ENCODE measurements at places on chromosomes 4 and X.
A peak's percentile ranks its signal among the peaks of the same experiment; 100 is the strongest.

DNA sequence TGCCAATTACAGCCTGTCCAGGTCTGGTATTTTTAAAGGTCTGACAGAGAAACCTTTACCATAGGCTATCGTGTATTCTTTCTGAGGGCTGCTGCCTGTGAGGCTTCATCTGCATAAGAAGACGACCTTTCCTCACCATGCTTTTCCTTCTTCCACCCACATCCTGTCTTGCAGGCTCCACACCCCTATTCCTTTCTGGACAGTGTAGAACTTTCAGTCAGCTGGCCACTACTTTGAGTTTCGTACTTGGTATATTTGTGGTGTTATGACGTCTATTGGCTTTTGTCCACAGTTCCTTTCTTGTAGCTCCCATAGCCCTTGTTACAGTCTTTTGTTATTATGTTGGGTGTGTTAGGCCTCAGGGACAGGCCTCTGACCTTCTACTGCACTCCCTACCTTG, 311.4 kb downstream of the RAPGEF2 start:
- DNase-seq = no peak

GRCh38 chrX:1442016-1442665, 10.6 kb downstream of the ASMTL start:
- no peak for DNase-seq

GRCh38 chr4:183830438-183830985, 74.6 kb upstream of the STOX2 start:
- DNase-seq = no peak

GRCh38 chr4:69787879-69788278, 27.5 kb upstream of the SULT1B1 start:
- DNase-seq = no peak

DNA sequence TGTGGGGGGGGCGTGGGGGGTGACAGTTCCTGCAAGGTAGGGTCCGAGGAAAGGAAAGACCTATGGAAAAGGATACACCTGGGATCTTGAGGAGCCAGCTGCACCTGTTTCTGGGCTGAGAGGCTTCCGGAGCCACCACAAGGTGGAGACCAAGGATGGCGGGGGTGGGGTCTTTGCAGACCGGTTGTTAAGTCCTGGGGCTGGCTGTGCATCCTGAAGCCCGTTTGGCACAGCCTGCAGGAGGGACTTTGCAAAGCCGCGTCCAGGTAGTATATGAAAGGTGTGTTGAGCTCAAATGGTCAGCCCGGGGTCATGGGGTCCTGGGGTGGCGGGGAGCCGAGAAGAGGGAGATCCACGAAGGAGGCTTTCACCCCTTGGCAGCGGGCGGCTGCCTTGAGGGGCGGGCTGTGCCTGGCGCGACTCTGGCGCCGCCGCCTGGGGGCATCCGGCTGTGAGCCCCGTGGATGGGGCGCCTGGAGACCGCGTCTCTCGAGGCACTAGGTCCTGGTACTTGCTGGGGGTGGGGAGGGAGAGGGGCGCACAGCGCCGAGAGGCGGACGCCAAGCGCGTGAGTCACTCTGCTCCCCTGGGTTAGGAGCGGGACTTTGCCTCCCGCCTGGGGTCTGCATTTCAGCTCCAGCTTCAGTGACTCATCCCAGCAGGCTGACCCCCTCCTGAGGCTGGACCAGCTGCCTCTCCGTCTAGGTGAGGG, 58.2 kb upstream of the DYNLT3 start:
- peak; percentile 2 for DNase-seq

GRCh38 chr4:36332023-36332781, 50.8 kb downstream of the DTHD1 start:
- DNase-seq = no peak

- no peak for DNase-seq
Observed at GRCh38 chrX:2324151-2324550, 176.6 kb downstream of the DHRSX start.

GRCh38 chrX:86002076-86002896, 45.1 kb downstream of the CHM start:
- no peak for DNase-seq

DNA sequence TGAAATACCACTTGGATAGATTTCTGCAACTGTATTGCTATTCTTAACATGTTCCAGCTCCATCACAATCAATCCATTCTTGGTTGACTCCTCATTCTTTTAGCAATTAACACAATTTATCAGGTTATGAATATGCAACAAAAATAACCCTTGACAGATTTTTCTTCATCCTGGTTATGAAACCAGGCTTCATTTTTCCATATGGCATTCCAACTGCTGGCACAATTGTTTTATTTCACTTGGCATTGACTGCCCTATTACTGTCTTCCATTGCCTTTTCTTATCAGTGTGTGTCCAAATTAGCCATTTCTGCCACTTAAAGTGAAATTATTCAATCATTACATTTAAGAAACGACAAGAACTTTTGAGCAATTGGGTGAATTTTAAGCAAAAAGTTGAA, 388.8 kb upstream of the EPHA5 start:
- DNase-seq = no peak

GRCh38 chr4:113784497-113785250, 23.1 kb upstream of the CAMK2D start:
- no peak for DNase-seq

DNA sequence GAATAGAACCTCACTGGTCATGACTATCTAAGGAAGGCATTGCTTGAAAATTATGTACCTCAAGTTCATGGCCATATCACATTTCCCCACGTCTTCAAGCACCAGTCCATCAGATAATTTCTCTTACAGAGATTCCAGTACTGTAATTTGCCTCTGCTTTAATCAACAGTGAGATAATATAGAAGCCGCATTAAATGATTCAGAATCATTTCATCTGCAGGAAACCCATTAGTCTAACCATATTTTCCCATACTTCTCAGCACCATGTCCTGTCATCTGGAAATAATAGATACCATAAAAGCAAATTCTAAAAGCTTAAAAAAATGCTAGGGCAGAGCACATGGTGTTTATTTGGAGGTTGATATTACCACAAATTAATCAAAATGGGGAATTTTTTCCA, 310.3 kb upstream of the SLIT2 start:
- no peak for DNase-seq

- DNase-seq = no peak
Observed at GRCh38 chr4:89616382-89616781, 220.6 kb downstream of the SNCA start.

DNA sequence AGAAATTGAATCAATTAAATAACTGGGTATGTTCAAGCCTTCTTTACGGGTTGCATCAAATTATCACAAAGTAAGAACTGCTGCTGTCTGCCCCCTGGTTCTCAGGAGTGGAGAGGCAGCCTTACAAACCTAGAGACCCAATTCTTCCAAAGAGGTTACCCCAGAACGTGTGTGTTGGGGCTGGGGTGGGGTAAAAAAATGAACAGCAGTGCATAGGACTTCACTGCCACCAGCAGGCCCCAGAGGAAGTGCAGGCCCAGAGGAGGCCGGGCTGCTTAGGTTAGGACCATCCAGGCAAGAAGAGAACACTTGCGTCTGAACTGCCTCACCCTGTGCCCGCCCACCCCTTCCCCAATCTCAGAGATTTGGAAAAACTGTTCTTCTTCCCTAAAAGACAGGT, 1.5 kb upstream of the NWD2 start:
- DNase-seq = no peak

GRCh38 chrX:20965270-20966044, 408.8 kb upstream of the CNKSR2 start:
- no peak for DNase-seq

- no peak for DNase-seq
Observed at GRCh38 chr4:3184725-3185124, 64.2 kb upstream of the MSANTD1 start.
